Head of caudate nucleus (tissue), 42 donors: ENCODE measurements at places on chromosomes 6 and 20.

DNA sequence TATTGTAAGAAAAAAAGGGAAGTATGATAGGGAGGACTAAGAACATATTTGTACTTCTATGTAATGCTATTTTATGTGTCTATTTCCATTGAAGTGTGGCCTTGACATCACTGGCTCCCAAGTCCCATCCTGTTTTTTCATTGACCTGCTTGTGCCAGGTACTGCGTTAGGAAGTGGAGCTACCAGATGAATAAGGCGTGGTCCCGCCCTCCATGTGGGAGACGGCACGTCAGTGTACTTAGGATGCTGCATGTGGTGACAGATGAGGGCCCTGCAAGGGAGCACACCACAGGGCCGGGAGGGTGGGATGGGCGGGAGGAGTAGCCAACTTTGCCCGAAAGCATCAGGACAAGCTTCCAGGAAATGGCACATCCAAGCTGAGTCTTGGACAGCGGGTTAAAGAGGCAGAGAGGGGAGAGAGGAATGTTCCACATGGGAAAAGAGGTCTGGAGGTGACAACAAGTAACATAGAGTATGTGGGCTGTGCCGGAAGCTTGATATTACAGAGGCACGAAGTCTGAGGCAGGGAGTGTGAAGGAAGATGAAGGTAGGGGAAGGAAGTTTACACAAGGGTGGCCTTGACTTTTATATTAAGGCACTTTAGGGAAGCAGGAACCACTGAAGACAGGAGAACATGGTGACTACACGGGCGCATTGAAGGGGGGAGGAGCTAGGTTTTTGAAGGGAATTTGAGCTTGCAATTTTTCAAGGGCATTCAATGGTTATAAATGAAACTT, 140.6 kb downstream of the MTHFD1L start:
- DNase-seq, result no peak

- DNase-seq, result peak; percentile 41
These were observed 47.1 kb downstream of the DST start for GRCh38 chr6:56595490-56596122.

DNA sequence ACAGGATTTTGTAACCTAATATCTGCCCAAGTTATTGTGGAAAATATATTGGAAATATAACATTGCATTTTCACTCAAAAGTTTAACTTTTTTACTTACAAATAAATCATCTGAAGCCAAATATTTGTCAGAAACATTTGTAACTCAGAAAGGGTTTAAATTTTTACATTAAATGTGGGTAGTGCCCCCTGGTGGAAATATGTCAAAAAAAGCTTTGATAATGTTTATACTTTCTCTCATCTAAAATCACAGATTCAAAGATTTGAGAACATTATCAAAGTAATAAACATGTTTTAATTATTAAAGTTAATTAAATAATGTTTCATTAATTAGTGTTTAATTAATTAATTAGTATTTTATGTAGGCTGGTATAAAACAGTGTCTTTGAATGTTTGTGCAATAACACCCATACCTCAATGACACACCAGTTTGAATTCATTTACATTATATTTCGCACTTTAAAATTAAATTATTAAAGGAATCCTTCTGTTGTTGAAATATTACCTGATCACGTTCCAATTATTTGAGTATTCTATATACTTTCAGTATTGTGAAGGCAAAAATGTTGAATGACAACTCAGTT, 320.1 kb upstream of the FKBP1C start:
- no peak for DNase-seq

GRCh38 chr6:75285283-75285639, 669 bp upstream of the TMEM30A start:
- no peak for DNase-seq

DNA sequence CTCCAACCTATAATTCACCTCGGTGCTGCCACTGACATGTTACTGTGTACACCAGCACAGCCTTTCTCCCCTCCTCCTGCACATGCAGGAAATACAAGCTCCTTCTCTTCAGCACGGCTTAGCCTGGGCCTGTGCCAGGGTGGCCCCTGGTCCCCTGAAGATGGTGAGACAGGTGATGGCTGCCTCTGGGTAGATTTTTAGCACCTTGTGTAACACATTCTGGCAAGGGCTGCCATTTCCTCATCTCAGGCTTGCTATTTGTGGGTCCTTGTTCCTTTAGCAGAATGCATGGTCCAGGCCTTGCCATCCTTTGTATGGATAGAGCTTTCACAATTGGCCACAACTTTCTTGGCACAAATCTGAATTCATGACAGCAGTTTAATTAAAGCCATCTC, 151.3 kb downstream of the CDC5L start:
- no peak for DNase-seq

DNA sequence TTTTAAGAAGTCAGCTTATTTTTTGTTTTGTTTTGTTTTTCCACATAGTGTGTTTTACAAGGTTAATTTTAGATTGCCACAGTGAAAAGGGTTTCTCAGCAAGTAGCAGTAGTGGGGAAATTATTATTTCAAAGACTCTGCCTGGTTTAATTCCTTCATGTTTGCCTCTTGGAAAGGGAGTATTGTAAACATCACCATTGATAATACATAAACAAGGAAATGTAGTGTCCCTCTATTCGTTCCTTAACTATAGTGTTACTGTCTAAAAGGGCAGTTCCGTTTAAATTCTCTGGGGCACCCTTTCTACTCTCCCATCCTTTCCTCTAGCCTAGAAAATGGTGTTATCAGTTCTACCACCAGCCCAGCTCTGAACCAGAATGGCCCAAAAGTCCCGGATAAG, 391.0 kb upstream of the SOX4 start:
- DNase-seq, result no peak

GRCh38 chr6:127199470-127199869, 67.2 kb upstream of the RNF146 start:
- no peak for DNase-seq

DNA sequence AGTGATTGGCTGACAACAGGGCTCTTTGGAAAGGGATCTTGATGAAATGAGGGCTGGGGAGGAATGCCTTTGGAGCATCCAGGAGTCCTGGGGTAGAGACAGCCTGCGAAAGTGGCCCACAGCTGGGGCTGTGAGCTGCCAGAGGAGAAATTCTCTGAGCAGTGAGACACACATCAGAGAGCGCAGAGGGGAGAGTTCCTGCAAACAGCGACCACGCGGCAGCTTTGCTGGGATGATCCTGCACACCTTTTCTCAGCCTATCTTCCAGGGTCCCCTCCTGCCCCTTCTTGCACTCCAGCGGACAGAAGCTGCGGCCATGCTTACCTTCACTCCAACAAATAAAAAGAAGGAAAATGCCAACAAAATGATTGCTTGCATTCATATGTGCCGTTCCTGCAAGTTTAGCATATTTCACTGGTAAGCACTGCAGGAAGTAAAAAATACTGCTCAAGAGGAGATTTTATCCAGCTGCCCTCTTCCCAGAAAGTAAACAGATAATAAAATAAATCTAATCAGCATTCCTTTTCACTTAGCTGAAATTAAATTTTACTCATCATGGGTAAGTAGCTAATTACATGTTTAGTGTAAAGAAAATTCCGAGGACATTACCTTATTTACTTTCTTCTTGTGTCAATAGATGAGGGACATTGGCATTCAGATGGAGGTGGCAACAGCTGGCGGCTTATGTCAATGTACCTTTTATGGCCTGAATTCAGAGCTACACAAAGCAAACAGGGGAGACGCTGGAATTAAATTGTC, 339.9 kb upstream of the ARID1B start:
- no peak for DNase-seq

DNA sequence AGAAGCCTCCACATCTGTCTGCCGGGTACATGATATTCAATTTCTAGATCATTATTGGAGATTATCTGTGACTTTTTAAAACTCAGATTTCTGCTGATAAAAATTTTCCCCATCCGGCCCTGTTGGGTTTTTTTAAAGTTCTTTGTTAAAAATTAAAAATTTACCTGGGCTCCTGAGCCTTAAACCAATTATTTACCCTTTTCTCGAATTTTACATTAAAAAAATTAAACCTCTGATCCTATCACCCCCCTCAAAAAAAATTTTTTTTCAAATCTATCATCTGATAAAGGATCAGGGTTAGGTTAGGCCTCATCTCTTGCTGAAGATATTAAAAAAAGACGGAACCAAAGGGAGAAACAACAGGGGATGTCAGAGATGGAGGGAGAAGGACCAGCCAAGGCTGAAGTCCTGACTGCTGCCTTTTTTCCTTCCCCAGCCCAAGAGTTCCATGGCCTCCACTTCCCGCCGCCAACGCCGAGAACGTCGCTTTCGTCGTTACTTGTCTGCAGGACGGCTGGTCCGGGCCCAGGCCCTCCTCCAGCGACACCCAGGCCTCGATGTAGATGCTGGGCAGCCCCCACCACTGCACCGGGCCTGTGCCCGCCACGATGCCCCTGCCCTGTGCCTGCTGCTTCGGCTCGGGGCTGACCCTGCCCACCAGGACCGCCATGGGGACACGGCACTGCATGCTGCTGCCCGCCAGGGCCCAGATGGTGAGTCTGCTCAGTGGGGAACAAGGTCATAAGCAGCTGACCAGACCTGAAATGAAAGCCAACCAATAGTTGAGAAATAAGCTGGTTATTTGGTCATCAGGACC, 527 bp downstream of the NFKBIL1 start:
- DNase-seq, result peak; percentile 8

- peak; percentile 83 for DNase-seq
These were observed 8.2 kb upstream of the CEP250 start for GRCh38 chr20:35447082-35447789.

GRCh38 chr6:168734523-168734922, 293.5 kb downstream of the SMOC2 start:
- DNase-seq, result no peak

DNA sequence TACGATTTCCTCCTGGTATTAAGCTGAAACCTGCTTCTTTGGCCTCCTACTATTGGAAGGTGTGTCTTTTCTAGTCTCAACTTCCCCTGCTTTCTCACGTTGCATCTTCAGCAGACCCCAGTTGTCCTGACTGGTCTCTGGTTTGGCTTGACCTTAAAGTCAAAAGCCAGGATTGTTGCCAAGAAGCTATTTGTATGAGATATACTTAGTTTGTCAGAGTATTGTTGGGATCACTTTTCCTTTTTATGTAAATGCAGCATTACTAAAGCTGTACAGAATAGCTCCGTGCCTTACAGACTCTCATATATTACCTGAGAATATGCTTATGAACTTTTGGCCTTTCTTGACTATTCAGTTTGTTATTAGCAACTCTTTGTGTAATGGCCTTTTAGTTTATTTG, 61.1 kb downstream of the TSPYL4 start:
- no peak for DNase-seq

- DNase-seq, result peak; percentile 91
These were observed at the start of gene FUCA2 for GRCh38 chr6:143510991-143511891. Gene FUCA2 (minus strand): TSS chr6:143511720. CDS start chr6:143511634, 86 bp downstream.

- no peak for DNase-seq
These were observed 70.3 kb downstream of the ITCH start for GRCh38 chr20:34433391-34433790.

DNA sequence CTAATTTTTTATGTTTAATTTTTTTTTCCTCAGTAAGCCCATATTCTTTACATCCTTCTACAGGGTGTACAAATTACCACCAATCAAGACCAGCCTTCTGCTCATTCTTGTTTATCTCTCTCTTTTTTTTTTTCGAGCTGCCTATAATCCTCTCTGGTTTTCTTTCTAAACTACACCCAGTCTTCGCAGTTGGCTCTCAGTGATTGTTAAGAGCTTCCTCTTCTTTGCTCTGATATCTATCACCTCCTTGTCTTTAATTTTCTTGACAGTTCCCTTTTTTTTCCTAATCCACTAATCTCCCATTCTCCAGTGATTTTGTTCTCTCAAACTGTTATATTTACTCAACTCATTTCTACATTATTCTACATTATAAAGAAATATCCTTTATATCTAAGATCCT, 38.5 kb upstream of the PTPRK start:
- DNase-seq, result no peak

DNA sequence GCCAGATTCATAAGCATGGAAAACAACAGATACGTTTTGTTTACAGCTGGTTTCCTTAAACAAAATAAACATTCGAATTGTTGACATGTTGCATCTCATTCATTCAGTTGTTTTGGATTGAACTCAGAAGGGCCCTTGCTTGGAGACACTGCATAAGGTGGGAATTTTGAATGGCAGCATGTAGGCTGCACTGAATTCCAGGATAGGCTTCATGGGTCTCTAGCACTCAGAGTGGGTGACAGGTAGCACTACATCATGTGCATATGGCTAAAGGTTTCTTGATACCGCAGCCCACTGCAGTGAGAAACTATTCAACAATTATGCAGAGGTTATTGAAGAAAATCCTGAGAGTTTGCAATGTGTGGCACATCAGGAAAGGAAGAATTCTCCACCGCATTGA, 1.6 kb downstream of the BEND6 start:
- no peak for DNase-seq

DNA sequence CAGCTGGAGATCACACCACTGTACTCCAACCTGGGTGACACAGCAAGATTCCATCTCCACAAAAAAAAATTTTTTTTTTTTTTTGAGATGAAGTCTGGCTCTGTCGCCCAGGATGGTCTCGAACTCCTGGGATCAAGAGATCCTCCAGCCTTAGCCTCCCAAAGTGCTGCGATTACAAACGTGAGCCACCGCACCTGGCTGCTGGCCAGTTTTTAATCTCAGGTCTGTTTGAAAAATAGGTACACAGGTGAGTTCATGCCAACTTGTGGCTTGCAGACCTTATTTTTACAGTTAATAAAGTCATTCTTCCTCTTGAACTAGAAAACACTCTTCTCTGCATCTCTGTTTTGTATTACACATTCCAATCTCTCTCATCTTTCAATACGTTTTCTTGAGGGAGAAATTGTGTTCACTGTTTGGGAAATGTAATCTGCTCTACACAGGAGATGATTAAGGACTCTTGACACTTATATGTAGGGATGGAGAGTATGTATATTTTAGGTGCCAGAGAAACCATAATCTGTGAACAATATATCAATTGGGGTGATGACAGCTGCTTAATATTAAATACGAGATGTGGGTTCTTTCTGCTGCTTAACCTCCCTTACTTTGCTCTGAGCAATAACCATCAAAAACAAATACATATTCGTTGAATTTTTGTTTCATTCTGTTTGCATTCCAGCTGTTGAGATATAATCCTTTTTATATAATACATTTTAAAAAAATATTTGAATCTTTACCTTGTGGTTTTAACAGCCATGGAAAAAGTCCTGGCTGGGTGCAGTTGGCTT, 17.7 kb upstream of the RIPOR3 start:
- DNase-seq, result no peak

DNA sequence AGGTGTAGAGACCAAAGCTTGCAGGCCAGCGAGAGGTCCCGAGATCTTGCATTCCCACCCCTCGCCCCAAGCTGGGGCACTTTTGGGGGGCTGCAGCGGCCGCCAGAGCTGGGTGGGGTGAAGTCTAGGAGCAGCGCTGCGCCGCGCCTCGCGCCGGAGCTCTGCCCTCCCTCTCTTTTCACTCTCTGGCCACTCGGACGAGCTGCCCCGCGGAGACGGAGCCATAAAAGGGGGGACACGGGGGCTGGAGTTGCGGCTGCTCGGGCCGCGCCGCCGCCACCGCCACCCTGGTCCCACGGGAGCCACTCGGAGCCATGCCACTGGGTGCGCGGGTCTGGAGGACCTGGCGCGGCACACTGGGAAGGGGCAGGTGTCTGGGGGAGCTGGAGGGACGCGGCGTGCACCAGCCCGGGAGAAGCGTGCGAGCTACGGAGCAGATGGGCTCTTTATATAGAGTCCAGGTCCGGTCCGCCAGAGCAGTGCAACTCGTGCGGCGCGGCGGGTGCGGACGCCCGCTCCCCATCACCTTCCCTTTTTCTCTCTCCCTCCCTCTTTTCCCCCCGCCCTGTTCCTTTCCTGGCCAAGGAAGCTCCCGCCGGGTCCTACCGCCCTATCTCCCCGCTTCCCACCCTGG, 687 bp upstream of the HTR1B start:
- DNase-seq, result peak; percentile 85

- peak; percentile 53 for DNase-seq
These were observed 27.5 kb downstream of the SERPINB9 start for GRCh38 chr6:2875359-2876191.

- no peak for DNase-seq
These were observed 56.8 kb upstream of the EEF1A1 start for GRCh38 chr6:73577676-73578075.
